ENCODE measurements at places on chromosomes 11 and 22.

GRCh38 chr11:31529189-31529588 lies 19.6 kb downstream of the ELP4 start:
- DNase-seq = no peak

DNA sequence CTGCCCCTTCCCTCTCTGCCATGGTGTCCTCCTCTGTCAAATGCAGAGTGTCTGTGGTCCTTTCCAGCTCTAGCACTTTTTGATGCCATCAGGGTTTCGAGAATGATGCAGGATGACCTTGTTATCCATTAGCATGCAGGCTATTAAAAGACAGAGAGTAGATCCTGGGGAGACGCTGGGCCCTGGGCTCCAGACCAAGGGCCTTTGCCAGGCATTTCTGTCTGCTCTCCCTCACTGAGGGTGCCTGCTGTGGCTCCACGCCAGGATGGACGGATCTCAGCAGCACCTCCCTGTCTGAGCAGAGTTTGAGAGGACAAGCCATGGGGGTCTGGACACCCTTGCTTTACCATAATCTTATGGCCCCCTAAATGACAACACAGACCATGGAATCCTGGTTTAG lies 110.8 kb upstream of the CD82 start:
- DNase-seq = no peak

DNA sequence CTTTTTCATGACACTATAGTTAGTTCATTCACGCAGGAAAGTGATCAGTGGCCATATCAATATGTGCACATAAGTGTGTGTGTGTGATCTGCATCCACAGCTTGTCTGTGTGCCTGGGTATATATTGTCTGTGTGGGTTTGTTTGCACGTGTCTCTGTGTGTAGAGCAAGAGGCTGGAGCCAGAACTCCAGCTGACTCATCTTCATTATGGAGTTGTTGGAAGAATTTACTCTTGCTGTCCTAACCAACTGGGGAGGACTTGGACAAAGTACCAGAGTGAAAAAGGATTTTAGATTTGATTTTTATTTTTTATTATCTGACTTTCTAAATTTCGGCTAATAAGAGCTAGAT lies 63.9 kb downstream of the TP53I11 start:
- DNase-seq = peak; percentile 16

GRCh38 chr11:66953081-66953833 lies 4.9 kb downstream of the PC start:
- DNase-seq = no peak

DNA sequence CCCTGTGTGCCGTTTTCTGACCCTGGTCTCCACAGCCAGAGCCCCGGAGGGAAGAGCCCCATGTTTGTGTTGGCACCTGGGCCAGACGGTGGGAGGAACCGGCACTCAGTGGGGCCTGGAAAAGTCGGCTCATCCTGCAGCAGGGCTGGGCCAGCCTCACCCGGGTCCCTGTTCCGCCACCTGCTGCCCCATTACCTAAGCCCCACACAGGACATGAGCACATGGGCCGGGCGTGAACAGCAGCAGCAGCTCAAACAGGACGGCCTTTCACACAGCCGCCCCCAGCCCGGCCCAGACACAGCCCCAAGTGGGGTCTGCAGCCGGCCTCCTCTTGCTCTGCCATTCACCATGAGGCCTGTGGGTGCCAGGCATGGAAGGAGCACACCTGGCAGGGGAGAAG lies 302.4 kb downstream of the MN1 start:
- no peak for DNase-seq

GRCh38 chr11:19352072-19352770 lies 111.5 kb upstream of the E2F8 start:
- no peak for DNase-seq

DNA sequence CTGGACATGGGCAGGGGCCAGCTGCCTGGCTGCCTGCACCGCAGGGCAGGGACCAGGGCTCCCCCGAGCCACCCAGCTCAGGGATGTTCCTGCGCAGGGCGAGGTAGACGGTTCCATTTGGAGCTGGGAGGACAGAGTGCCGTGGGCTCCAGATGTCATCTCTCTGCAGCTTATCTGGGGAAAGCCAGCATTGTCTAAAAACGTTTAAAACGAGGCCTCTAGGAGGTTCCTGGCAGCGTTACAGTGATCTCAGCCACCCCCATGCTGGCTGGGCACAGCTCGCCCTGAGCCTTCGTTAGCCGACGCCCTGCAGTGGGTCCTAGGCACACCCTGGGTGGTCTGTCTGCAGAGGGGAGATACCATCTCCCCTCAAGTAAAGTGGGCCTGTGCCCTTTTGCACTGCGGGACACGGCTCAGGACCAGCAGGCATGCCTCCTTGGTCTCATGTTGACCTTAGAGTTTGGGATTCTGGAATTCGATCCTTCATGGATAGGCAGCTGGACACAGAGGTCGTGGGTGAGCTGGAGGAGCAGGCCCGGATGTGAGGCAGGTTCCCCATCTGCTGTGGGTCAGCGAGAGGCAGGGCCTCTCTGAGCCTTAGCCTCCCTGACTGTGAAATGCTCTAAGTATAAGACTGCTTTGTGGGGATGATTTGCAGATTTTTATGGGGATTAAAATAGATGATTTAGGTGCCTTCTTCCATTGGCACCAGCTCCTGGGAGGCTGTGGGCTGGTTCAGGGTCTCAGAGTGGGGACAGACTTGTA lies 14.1 kb downstream of the SYNGR1 start:
- DNase-seq = no peak

- DNase-seq = no peak
These were observed 21.9 kb downstream of the SUN2 start for GRCh38 chr22:38733724-38734381.
